Hematopoietic multipotent progenitor cell treated with erythropoietin and hydrocortisone succinate and interleukin-3 and kit ligand, for 8 days (in vitro differentiated cells): ENCODE measurements at places on chromosomes 3 and 15.

DNA sequence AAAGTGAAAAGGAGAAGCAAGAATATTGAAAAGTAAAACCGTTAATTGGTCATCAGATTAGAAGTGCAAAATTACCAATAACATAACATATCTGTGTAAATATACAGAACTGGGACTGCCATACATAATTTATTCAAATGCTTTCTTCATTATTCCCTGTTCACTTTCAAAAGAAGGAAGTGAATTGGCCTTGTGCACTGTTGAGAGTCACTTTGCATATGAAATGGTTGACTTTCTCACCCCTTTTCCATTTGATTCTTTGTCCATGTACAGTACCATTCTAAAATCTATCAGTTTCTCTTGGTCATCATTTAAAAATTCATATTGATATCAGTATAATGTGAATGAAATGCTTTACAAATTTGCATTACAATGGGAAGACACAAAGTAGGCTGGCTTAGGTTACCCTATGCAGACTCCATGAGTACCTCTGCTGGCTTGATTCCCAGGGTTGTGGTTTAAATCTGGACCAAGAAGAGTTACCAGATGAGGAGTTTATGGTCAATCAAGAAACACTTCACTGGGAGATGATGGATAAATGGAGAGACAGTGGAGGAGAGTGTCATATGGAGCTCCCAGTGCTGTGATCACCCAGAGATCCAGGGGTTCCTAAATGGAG, 210.9 kb upstream of the TOPAZ1 start:
- no peak for DNase-seq

DNA sequence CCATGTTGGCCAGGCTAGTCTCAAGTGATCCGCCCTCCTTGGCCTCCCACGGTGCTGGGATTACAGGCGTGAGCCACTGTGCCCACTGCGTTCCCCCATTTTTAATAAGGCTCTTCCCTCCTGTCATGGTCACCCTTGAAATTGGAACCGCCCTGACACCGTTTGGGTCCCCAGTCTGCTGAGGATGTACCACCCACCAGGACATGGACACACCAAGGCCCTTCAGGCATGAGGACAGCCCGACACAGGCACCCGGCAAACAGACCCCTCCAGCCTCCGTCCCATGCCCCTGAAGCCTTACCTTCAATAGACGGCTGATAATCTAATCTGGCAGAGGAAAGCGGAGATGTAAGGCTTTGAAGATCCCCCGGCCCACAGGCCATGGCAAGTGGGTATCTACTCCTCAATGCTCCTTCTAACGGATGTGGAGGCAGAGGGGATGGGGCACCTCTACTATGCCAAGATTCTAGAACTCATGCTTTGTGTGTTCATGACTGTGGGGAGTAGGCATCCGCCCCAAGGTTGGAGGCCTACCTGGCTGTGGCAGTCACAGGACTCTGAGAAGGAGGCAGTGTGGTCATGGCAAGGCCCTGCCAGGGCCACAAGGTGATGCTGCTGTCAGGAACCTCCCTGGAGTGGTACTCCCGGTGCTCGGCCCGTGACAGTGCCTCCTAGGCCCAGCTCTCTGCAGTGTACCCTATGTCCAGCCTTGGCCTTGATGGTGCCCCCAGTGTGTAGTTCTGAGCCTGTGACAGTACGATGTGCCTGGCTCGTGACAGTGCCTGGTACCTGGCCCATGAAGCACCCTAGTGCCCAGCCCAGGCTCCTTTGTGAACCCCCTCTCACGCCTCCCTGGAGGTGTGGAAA, 18.6 kb upstream of the PRSS50 start:
- DNase-seq = no peak

DNA sequence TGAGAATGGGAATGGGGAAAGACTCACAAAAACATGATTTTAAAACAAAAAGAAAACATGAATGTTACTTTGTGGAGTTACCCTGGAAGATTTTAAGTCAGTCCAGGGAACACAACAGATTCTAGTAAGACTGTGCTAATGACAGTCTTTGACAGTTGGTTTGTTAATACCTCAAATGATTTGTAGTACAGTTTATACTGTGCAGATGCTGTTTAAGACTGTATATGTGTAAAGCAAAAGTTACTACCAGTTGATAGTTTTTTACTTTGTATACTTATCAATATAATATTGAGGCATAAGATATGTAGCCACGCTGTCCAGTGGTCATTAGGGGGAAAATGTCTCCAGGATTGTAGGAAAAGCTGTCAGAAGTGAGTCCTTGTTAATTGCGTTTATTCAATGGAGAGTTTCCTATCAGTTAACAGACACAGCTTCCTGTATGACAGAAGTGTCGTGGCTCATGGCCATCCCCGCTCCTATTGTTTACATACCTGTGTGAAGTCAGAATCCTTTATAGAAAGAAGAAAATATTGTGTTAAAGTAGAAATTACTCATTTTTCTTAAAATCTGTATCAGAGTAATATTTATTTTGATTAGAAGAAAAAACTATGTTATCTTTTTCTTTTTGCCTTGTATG, 36.0 kb downstream of the NKIRAS1 start:
- no peak for DNase-seq

DNA sequence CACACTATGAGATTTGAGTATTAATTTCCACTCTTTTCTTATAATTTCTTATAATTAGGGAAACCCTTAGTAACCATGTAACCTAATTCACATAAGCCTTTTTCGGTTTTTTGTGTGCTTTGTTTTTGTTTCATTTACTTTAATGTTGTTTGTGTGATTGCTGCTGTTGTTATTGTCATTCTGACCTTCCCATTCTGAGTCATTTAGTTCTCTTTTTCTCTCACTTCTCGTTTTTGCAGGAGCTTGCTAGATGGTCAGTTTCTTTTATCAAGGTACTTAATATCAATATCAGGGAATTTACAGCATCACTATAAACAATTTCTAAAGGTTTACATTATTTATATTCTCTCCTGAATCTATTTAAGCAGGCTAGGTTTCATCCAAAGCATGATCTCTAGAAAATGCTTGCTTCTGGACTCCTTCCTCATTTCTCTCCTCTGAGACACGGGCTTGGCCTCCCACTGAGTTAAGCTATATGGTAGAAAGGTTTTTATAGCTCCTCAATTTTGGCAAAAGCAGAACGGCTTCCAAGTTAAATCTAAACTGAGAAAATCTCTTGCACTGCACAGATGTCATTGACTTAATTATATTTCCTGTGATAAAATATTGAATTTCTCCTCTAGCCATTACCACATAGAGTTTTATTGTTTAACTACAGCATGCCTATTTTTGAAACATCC, 534.2 kb downstream of the NSUN3 start:
- DNase-seq = no peak

- DNase-seq = no peak
Measured at GRCh38 chr15:71301958-71302621, 186.8 kb downstream of the THSD4 start.

GRCh38 chr15:40776537-40777141, 6.9 kb downstream of the C15orf62 start:
- DNase-seq = peak; percentile 75
